ENCODE measurements at places on chromosomes 16 and 17.

- DNase-seq = no peak
Observed at GRCh38 chr16:67868290-67868689, 4.6 kb upstream of the EDC4 start.

DNA sequence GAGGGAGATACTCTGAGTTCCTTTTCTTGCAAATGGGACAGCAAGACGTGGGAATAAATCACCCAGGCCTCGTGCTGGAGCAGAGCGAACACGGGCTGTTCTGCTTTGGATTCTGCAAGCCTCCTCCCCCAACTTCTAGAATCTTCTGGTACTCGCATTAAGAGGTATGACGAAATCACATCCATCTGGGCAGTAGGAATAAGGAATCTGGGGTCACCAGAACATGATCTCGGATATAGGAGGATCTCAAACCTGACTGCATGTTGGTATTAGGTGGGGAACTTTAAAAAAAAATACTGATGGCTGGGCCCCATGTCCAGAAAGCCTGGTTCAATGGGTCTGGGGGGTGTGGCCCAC, 49.8 kb upstream of the USP7 start:
- DNase-seq = no peak

DNA sequence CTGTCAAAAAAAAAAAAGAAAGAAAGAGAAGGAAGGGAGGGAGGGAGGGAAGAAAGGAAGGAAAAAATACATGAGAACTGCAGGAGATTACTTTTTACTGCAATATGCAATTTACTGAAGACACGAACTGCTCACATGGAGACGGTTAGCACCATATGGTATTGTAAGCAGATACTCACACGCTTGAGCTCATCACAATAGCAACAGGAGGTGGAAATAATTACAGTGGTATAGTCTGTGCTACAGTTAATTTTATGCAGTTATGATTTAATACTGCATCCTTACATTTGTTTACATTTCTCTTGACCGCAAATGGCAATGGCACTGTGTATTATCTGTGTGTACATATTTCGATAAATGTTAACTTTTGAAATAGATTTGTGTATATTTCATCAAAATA, 21.4 kb upstream of the SLC46A1 start:
- DNase-seq = no peak

GRCh38 chr17:78329263-78330059, 30.4 kb downstream of the SOCS3 start:
- peak; percentile 40 for DNase-seq

DNA sequence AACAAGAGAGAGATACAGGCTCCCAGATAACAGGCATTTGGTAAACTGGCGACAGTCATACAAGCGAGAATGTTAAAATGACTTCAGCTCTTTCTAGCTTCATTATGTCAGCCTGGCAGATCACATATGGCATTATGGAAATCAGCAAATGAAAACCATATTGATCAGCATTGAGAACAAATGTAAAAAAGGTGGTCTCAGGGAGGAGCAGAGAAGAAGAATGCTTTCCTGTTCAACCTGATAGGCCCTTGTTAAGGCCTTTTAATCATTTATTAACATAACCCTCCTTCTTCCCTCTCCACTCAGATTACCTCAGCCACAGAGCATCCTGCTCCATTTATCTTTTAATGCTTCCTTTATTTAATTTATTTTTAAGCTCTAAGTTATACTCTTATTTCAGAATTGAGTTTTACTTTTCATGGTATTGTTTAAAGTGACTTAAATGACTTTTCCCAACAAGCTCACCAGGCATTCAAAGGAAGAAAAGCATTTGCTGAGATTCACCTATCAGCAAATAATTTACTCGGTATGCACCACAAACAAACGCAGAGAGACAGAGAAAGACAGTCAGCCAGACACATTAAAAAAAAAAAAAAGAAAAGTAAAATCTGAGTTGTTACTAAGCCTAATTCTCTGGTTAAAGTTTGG, 243.9 kb upstream of the TBX2 start:
- DNase-seq = no peak

GRCh38 chr17:41793784-41794539, 7.5 kb upstream of the JUP start:
- no peak for DNase-seq

DNA sequence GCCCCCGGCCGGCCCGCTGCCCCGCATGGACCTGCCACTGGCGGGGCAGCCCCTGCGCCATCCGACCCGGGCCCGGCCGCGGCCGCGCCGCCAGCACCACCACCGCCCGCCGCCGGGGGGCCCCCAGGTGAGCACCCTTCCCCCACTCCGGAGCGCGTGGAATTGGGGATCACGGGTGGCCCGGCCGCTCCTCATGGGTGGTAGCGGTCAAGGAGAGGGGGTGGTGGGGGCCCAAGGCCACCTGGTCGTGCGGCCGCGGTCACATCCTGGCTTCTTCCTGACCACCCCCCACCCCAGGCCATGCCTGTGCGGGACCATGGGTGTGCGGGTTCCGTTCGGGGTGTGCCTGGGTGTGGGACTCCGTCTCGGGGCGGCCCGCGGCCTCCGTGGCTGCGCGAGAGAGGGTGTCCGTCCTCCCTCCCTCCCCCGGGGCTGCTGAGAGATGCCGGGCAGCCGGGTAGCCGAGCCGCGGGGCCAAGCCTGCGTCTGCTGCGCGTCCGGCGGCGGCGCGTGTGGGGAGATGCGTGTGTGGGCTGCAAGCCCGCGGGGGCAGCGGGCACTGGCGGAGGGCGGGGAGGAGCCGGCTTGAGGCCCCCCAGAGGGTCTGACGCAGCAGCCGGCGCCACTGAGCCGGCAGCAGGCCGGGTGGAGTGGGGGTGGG, 6.8 kb downstream of the ACD start:
- DNase-seq = no peak

DNA sequence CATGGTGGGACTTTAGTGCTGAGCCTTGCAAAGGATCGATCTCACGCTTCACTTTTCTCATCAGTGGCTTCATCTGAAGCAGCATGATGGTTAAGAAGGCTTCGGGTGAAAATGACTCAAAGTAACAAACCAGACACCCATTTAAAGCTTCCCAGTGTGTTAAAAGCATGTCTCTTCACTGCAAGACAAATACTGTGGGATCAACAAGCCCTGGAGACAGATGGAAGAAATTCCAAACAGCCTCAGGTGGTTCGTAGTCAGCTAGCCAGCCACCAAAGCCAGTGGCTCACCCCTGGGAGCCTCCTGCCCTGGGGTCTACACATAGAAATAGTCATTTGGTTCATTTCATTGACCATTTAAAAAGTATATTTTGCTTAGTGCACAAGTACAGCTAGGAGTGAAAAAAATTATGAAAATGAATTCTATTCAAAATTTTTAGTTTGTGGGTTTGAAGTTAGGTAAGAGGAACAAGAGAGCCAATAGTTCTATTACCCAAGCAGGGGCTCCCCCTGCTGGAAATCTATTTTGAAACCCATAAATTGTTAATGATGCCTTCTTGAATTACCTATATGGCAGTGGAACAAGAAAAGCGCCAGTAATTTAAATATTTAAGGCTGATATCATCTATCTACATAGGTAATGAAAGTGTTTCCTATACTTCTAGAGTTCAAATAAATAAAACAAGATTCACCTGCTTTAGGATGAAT, 51.6 kb downstream of the PMP22 start:
- no peak for DNase-seq

DNA sequence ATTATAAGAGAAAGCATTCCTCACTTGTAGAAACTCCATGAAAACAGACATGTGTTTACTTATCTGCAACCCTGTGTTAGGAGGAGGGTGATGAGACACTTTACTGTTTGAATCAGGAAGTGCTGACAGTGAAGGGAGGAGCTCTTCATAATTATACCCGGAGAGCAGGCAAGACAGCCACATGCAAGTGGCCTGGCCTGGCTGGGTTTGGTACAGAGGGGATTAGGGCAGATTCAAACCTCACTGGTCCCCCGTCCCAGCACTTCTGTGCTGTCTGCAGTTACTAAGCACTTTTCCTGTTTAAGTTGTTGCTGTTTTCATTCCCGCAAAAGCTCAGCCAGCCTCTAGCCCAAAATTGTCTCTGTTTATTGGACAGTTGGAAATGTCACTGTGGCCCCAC, 78.5 kb downstream of the WWOX start:
- DNase-seq = no peak

- DNase-seq = no peak
Observed at GRCh38 chr17:27597783-27598320, 33.1 kb upstream of the LGALS9 start.

- no peak for DNase-seq
Observed at GRCh38 chr17:81578561-81579225, 26.5 kb upstream of the FAAP100 start.

GRCh38 chr17:11944587-11944986, 52.7 kb downstream of the ZNF18 start:
- no peak for DNase-seq

DNA sequence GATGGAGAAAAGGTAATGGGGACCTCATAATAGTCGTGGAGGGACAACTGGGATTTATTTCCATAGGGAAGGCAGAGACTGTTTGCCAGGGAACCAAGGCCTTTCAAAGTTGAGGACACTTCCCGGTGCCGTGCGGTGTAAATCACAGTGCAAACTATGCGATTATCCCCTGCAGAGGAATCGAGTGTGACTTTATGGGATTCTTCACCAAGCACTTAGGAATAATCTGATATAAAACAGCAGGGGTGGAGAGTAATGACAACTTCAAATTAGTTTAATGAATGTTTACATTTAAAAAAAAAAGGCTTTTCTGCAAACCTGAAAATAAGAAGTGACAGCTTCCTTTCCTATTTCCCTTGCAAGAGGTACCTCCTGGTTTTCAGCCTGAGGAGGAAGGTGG, 538.2 kb downstream of the MAF start:
- no peak for DNase-seq

- DNase-seq = no peak
Observed at GRCh38 chr17:4854111-4854681, 21.1 kb downstream of the MINK1 start.

DNA sequence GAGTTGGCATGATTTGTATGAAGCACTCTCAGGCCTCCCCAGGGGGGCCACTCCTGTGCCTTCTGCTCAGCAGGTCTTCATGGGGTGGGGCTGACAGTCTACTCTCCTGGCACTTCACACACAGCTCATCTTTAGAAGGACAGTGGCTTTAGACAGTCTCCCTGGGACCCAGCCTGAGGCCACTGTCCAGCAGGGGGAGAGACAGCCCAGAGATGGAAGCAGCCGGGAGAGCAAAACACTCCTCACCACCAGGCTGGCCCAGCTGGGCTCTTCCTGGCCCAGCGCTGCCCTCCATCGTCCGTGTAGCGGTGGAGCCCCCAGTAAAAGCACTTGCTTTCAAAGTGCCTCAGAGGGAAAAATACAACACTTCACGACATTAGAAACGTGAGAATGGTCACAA, 62.0 kb upstream of the CRHR1 start:
- no peak for DNase-seq

Data from activated naive CD8-positive, alpha-beta T cell treated with anti-CD3 and anti-CD28 coated beads for 36 hours (primary cell).